ENCODE measurements at places on chromosomes 1 and 21.

DNA sequence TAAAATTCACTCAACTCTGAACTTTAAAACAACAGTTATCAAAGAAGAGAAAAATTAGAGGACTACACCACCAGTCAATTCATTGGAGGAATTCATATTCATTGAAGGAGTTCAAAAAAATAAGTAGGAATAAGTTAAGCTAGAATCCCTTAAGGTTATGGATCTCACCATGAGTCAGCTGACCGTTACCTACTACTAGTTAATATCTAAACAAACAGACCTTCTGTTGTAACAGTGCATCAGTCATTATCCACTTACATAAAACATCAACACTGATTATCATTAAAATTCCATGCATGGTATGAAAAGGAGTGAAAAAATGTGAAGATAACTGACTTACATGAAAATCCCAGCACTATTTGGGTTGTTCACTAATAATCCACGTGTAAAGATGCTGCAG is 44.9 kb downstream of the FOXJ3 start:
- H3K27ac ChIP-seq, result no peak overlapping the region
- H3K27me3 ChIP-seq, result no peaks in the 10 kb centered on the region
- H3K4me3 ChIP-seq, result no peak overlapping the region
- no peak for DNase-seq

GRCh38 chr1:33790577-33790976 is 73.3 kb upstream of the HMGB4 start:
- no peaks in the 10 kb centered on the region for H3K4me1 ChIP-seq
- no peak for DNase-seq
- no peak overlapping the region for H3K4me3 ChIP-seq
- H3K36me3 ChIP-seq, result no peaks in the 10 kb centered on the region
- H3K27me3 ChIP-seq, result peaks cover 9% of the 10 kb centered on the region

DNA sequence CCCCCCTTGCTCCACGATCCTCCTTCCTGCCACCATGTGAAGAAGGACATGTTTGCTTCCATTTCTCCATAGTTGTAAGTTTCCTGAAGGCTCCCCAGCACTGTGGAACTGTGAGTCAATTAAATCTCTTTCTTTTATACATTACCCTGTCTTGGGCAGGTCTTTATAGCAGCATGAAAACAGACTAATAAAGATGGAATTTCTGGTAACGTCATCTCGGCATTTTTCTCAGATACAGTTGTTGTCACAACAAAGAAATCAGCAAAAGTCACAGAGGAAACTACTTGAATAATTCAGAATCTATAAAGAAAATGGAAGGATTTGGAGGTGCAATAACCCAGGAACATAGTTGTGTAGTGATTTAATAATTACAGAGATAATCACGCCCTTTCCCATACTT is 4.4 kb downstream of the APCS start:
- H3K27ac ChIP-seq, result no peak overlapping the region
- H3K4me1 ChIP-seq, result no peaks in the 10 kb centered on the region
- no peak for DNase-seq
- H3K36me3 ChIP-seq, result no peaks in the 10 kb centered on the region
- peaks cover 4% of the 10 kb centered on the region for H3K27me3 ChIP-seq

GRCh38 chr1:229943988-229944743 is 122.9 kb upstream of the GALNT2 start:
- H3K4me1 ChIP-seq, result peaks cover 14% of the 10 kb centered on the region
- DNase-seq, result no peak
- H3K36me3 ChIP-seq, result no peaks in the 10 kb centered on the region
- peaks cover 15% of the 10 kb centered on the region for H3K27me3 ChIP-seq
- no peak overlapping the region for H3K4me3 ChIP-seq
- H3K27ac ChIP-seq, result no peak overlapping the region

DNA sequence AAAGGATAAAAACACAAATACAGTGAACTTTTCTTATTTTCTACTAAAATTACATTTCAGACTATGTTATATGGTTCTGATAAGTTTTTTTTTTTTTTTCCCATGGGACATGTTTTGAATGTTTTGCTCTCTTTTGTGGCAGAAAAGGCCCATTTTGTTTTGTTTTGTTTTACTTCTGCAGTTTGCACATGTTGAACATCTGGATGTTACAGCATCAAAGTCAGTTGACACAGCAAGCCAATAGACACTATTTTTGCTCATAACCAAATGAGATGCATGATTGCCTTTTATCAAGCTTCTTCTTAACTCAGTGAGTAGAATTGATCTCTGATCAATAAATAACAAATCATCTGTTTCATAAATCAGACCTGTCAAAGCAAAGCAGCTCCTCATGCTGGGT is 904.2 kb downstream of the ADGRL2 start:
- H3K4me3 ChIP-seq, result no peak overlapping the region
- H3K36me3 ChIP-seq, result no peaks in the 10 kb centered on the region
- H3K4me1 ChIP-seq, result no peaks in the 10 kb centered on the region
- DNase-seq, result no peak
- no peaks in the 10 kb centered on the region for H3K27me3 ChIP-seq

DNA sequence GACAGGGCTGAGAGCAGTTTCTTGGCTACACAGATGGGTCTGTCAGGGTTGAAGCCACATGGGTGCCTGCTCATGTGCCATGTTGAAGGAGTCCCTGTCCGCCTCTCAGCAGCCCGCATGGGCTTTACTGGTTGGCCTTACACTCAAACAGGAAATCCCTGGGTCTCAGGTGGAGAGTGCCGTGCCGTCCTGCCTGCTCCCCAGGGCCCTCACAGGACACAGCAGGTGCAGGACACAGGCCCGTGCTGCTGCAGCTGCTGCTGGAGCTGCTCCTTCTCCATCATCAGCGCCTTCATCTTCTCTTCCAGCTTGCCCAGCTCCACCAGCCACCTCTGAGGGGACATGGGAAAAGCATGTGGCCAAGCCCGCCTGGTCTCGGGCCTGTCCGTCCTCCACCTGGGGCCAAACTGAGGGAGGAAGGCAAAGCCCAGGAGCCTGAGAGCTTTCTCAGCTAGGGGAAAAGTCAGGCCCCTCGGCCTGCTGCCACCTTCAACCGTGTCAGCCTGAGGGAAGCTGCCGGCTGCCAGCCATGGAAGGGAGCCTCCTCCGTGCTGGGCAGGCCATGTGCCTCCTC is 5.5 kb downstream of the SLFNL1 start:
- no peak overlapping the region for H3K4me3 ChIP-seq
- no peak for DNase-seq
- H3K4me1 ChIP-seq, result peaks cover 15% of the 10 kb centered on the region
- H3K36me3 ChIP-seq, result peaks cover 44% of the 10 kb centered on the region
- peak overlapping the region; percentile 59 for H3K27ac ChIP-seq

DNA sequence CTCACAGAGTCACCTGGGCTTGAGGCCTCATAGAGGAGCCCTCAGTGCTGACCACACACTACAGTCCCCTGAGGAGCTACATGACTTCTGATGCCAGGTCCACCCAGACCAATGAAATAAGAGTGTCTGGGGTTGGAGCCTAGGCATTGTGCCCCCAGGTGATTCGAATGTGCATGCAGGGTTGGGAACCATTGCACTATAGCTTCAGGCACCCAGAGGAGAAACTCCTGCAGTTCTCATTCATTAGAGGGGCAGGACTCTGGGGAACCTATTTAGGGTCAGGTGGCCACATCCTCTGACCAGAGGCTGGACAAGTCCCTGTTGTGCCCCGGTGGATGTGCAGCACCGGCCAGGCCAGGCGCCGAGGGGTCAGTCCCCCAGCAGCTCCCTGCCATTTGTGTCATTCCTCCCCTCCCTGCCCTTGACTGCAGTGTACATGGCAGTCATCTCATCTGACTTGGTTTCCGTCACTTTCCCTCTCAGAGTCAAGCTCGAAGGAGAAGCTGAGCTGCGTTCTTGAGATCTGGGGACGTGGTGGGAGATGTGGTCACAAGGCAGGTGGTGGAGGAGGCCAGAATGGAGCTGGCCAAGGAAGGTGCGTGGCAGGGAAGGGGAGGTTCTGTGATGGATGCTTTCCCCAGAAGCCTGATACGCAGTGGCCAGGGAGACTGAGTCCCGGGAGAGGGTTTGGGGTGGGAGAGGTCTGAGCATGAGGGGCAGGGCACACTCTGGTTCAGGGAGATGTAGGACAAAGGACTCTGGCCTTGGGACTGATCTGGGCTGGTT is 6.4 kb downstream of the CLDN19 start:
- H3K27me3 ChIP-seq, result peaks cover 2% of the 10 kb centered on the region
- no peaks in the 10 kb centered on the region for H3K36me3 ChIP-seq
- peak overlapping the region; percentile 41 for H3K27ac ChIP-seq
- no peak overlapping the region for H3K4me3 ChIP-seq
- H3K4me1 ChIP-seq, result peaks cover 22% of the 10 kb centered on the region
- DNase-seq, result no peak

DNA sequence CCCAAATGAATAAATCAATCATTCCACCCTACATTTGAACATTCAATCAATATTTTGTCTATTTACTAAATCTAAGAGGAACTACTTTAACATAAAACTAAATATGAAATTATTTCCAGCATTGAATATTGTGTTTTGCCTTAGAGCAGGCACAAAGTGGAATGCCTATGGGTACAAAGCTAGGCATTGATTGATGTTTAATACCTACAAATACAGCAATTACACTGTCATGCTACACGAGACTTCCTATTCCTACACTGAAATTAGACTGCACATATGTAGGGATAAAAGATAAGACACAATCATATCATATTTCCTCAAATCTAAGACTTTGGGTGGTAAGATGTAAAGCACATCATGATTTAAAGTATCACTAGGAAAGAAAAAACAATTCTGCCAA is 12.9 kb upstream of the ERG start:
- no peak for DNase-seq
- no peak overlapping the region for H3K27ac ChIP-seq
- H3K27me3 ChIP-seq, result peaks cover 12% of the 10 kb centered on the region
- H3K36me3 ChIP-seq, result no peaks in the 10 kb centered on the region

- H3K4me3 ChIP-seq, result peak overlapping the region; percentile 96
- H3K36me3 ChIP-seq, result peaks cover 9% of the 10 kb centered on the region
- H3K27ac ChIP-seq, result peak overlapping the region; percentile 83
- no peaks in the 10 kb centered on the region for H3K27me3 ChIP-seq
- no peak for DNase-seq
Measured at GRCh38 chr1:183024317-183025009, 1.2 kb downstream of the LAMC1 start.

DNA sequence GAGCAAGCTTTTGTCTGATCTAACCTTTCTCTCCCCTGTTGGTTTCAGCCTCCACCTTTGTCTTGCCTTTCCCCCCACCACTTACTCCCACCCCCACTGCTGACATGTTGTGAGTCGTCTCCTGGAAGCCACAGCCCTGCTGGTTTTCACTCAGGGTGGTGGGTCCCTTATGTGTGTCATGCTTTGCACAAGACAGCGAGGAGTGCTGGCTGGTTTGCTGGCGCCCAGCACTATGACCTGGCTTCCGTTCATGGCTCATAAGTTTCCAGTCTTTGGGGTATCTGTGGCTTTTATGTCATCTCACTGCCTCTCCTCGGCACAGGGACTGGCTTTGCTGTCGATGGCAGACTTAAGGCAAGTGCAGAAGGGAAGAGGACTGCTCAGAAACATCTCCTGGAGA is 177.7 kb downstream of the KIF26B start:
- no peak for DNase-seq
- H3K36me3 ChIP-seq, result peaks cover 29% of the 10 kb centered on the region
- H3K4me3 ChIP-seq, result peak overlapping the region; percentile 13
- H3K27ac ChIP-seq, result peak overlapping the region; percentile 49
- peaks cover 80% of the 10 kb centered on the region for H3K4me1 ChIP-seq

GRCh38 chr1:24906760-24907490 is 23.2 kb downstream of the RUNX3 start:
- no peak overlapping the region for H3K4me3 ChIP-seq
- H3K36me3 ChIP-seq, result peaks cover 4% of the 10 kb centered on the region
- H3K4me1 ChIP-seq, result peaks cover 27% of the 10 kb centered on the region
- no peak overlapping the region for H3K27ac ChIP-seq
- DNase-seq, result no peak
